Stimulated activated CD4-positive, alpha-beta T cell treated with anti-CD3 and anti-CD28 coated beads, TNF-alpha, amount 100 ng/mL, for 4 hours (primary cell): ENCODE measurements at places on chromosomes 2 and 18.

GRCh38 chr2:170255971-170256370 lies 78.0 kb downstream of the MYO3B start:
- DNase-seq, result no peak

- DNase-seq, result no peak
Observed at GRCh38 chr2:177909962-177910361, 162.6 kb downstream of the PDE11A start.

- no peak for DNase-seq
Observed at GRCh38 chr2:26325851-26326250, 20.1 kb upstream of the SELENOI start.

GRCh38 chr2:74414441-74414840 lies 7.0 kb downstream of the C2orf81 start:
- DNase-seq, result no peak

DNA sequence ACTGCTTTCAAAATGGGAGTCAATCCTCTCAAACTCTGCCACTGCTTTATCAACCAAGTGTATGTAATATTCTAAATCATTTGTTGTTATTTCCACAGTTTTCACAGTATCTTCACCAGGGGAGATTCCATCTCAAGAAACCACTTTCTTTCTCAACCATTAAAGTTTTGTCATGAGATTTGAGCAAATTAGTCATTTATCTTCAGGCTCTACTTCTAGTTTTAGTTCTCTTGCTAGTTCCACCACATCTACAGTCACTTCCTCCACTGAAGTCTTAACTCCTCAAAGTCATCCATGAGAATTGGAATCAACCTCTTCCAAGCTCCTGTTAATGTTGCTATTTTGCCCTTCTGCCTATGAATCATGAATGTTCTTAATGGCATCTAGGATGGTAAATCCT lies 545.8 kb downstream of the ARHGAP15 start:
- no peak for DNase-seq

DNA sequence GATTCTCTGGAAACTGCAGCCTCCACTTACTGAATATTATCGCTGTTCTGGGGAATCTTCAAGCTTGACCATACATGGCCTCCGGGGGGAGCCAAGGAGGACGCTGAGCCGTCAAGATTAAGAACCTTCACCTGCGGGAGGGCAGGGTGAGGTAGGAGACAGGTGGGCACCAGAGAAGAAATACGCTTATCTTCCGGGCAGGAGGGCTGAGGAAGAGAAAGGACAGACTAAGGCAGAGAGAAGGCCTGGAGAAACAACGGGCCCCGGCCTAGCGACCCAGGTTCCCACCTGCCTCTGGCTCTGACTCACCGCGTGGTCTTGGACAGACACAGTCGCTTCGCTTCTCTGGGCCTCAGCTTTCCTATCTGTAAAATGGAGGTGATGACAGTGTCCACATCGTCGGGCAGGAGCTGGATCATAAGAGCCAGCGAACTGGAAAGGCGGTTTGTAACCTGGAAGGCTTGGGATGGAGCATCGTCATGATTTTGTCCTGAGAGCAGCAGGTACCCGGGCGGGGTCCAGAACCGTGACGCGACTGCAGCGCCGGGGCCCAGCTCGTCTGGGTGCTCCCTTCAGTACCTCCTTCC lies 659 bp downstream of the ZNF142 start:
- peak; percentile 30 for DNase-seq

- DNase-seq, result no peak
Observed at GRCh38 chr18:52995875-52996274, 655.9 kb downstream of the DCC start.

- DNase-seq, result no peak
Observed at GRCh38 chr18:47050468-47050867, 15.0 kb upstream of the ELOA2 start.

DNA sequence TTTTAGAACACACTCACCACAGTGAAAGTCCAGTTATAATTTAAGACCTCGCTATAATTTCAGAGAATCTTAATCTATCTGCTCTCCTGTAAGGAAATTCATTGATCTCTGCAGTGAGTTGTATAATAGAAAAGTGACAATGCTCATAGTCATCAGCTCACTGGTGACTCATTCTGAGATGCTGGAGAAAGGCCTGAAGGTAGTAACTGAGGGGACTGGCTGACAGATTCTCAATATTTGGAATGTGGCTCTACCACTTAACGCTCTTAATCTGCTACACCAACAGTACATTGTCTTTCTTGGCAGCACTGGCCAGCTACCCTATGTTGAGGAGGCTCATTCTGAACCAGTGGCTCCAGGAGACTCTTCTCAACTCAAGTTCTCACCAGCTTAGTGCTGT lies 246.1 kb downstream of the RPRM start:
- DNase-seq, result no peak

GRCh38 chr2:9085353-9085752 lies 81.9 kb upstream of the MBOAT2 start:
- DNase-seq, result no peak

DNA sequence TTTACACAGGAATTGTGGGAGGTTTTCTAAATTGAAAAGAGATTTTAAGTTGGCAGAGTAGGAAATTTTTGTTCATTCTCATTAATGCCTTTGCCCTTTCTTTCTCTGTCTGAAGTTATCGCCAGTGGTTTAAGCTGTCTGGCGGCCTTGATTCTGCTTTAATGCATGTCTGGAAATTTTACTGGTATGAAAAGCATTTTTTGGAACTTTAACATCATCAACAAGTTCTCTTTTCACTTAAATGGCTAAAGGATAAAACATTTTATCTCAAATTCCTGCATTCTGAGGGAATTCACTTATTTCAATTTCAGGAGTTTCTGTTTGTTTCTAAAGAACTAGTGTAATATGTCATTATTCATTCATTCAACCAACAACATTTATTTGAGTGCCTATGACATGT lies 233.9 kb upstream of the FOSL2 start:
- no peak for DNase-seq

DNA sequence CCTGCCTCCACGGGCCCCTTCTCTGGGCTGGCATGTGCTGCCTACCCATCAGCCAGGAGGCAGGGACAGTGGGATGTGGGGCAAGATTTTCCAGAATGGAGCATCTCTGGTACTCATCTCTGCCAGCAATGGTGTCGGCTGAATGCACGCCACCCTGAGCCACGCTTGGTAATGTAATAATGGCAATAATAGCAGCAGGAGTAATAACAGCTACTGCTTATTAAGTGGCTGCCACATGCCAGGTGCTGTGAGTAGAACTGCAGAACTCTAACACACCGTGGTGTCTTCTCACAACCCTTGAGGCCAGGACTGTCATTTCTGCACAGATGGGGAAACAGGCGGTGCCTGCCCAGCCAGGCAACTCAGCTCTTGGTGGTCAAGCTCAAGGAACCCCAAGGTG lies 113.6 kb downstream of the CELF4 start:
- DNase-seq, result no peak

GRCh38 chr18:36309436-36310391 lies 12.2 kb downstream of the FHOD3 start:
- no peak for DNase-seq

DNA sequence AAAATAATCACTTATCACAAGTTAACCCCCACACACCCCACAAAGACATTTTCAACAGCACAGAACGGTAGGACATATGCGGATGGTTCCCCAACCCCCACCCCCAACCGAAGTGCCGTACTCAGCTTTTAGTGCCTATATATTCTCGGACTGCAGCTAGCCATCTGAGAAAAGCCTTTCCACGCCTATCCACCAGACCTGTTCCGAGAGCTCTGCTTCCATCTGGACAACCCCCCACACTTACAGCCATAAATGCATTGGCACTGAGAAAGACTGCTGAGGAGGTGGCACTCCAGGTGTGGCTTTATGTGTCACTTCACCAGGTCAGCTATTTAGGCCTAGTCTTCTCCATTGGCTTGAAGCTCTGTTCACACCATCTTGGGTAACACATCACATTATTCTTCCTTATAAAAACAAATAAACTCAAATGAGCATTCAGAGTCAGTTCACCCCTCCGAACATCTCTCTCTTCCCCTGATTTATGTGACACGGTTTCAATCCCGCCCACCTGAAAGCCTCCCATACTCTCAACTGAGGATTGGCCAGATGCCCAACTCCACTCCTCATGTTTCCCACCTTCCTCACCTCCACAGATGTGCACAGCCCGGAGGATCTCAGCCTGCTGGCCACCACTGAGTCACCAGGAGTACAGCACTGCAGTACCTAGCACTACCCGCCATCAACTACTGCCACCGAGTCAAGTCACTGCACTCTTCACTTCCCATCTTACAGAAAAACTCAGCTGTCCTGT lies 127.4 kb downstream of the CACNB4 start:
- DNase-seq, result no peak

- no peak for DNase-seq
Observed at GRCh38 chr2:3491306-3491705, 28.0 kb downstream of the ADI1 start.

DNA sequence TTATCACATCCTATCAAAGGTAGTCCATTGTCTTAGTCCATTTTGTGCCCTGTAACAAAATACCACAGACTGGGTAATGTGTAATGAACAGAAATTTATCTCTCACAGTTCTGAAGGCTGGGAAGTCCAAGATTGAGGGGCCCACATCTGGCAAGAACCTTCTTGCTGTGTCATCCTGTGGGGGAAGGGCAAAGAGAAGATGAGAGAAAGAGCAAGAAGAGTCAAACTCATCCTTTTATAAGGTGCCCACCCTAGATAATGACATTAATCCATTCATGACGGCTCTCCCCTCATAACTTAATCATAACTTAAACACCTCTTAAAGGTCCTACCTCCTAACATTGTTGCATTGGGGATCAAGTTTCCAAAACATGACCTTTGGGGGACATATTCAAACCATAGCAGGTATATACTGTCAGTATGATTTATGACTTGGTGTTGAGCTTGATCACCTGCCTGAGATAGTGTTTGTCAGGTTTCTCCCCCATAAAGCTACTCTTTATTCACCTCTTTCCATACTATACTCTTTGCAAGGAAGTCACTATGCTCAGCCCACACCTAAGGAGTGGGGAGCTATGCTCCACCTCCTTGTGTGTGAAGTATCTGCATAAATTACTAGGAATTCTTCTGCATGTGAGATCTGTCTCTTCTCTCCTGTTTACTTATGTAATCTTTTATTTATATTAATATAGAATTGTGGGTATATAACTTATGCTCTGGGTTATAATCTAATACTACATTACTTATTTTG lies 5.2 kb upstream of the MAP3K2 start:
- no peak for DNase-seq

GRCh38 chr2:169038338-169038757 lies 7.2 kb upstream of the ABCB11 start:
- no peak for DNase-seq

DNA sequence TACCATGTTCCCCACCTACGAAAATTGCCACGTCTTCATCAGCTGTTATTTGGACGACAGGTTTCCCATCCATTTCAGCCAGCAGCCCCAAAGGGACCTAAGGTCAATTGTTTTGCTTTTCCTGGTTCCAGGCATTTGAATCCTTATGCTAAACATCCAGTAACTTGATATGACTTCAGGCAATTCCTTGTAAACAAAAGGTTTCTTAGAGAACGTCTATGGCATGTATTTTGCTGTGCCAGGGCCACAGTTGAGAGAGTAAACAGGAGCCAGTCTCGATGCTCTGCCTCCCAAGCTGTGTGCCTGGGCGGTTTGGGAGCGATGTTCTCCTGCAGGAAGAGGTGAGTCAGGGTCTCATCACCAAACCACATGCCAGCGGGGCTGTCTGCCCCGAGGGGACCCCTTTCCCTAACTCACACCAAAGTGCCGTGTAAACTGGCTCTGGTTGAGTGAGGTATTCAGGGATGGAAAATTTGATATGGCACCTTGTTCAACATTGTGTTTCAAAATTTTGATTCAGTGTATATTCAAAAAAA lies 12.9 kb upstream of the MC5R start:
- DNase-seq, result no peak

GRCh38 chr2:240149943-240150784 lies 9.7 kb upstream of the OTOS start:
- no peak for DNase-seq

DNA sequence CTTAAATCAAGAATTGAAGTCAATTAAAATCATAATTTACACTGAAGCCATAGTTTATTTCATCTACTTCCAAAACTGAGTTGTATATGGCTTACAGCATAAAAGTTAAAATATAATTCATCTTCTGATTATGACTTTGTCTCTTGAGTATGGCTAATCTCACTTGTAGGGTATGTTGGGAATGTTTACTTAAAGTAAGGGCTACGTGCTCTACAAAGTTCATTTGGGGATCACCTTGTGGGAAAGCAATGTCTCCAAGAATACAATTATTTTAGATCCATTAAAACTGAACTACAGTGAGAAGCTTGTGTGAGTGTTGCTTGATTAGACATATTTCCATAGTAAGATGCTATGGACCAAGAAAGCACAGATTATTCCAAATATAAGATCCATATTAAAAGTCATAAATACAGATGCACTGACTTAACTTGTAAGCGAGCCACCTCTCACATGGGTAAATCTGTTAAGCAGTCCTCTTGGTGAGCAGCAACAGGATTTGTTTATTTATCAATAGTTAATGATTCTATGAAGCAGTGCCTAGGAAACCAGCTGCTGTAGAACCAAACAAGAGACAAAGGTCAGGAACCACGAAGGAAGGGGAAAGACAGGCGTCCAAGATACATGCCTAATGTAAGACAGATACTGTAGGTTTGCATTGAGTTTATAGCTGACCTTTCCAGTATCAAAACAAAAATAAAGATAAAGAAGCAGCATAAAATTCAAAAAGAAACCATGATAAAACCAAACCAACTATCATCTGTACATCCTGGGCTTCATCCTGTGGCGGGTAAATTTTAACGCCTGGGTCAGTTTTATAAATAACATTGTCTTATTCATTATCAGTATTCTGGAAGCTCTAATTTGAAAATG lies 24.8 kb downstream of the DSG4 start:
- no peak for DNase-seq

DNA sequence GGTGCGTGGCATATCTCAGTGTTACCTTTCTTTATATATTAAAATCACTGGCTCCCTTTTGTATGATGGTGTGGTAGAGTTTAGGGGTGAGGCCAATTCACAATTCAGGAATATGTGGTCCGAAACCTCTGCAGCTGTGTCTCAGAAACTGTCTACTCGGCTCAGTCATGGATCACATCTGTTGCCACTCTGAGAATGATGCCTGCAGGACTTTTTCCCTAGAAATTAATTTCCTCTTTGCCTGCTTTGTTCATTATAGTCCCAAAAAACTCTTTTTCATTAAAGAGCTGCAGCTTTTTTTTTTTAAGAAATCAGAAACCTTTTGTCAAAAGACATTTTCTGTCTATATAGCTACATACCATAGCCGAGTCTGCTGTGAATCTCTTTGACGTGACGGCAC lies 104.9 kb upstream of the NFATC1 start:
- DNase-seq, result no peak

DNA sequence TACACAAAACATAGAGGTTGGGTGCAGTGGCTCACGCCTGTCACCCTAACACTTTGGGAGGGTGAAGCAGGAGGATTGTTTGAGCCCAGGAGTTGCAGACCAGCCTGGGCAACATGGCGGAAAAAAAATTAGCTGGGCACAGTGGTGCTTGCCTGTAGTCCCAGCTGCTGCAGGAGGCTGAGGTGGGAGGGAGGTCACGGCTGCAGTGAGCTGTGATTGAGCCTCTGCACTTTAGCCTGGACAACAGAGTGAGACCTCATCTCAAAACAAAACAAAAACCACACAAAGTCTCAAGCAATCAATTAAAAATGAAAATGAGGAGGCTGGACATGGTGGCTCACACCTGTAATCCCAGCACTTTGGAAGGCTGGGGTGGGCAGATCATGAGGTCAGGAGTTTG lies 4.9 kb downstream of the NOP58 start:
- DNase-seq, result no peak

GRCh38 chr2:85988175-85988913 lies 99.6 kb upstream of the ST3GAL5 start:
- no peak for DNase-seq
